ENCODE measurements at places on chromosomes 5 and 9. TPM values are rescaled to one million over a fixed set of nuclear protein-coding genes. Genes with fewer than 3 reads are reported as not detected.

The HOMER1 gene
- total RNA-seq: 59.3 TPM

GRCh38 chr9:86778761-86779160 is 168.5 kb downstream of the GAS1 start:
- DNase-seq: no peak

DNA sequence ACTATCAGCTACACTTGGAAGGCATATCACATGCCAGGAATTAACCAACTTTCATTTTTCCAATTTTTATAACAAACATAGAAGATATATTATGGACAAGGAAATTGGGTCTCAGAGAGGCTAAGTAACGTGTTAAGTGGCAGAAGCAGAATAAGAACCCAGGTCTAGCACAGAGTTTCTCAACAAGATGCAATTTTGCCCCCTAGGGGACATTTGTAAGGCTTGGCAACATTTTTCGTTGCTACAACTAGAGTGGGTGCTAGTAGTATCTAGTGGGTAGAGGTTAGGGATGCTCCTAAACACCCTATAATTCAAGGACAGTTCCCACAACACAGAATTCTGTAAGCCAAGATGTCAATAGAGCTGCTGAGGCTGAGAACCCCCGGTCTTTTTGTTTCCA is 180.6 kb downstream of the SNCAIP start:
- DNase-seq: no peak

GRCh38 chr5:20276061-20276958 is 288.3 kb upstream of the CDH18 start:
- no peak for DNase-seq

DNA sequence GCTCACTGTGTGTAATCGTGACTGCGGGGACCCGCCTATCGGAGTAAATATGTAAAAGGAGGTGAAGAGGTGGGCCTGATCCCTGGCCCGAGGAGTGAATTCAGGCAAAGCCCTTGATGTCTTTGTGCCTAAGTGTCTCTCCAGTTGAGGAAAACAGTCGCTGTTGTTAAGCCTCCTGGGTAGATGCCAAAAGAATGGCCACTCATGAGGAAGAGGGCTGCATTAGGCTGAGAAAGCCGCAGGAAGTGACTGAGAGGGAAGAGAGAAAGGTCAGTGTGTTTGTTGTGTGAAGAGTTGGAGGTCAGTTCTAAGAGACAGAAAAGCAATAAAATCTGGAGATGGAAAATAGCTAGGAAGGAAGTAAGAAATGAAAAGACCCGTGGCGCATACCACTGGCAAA is 35.8 kb upstream of the PIP5K1B start:
- DNase-seq: no peak

DNA sequence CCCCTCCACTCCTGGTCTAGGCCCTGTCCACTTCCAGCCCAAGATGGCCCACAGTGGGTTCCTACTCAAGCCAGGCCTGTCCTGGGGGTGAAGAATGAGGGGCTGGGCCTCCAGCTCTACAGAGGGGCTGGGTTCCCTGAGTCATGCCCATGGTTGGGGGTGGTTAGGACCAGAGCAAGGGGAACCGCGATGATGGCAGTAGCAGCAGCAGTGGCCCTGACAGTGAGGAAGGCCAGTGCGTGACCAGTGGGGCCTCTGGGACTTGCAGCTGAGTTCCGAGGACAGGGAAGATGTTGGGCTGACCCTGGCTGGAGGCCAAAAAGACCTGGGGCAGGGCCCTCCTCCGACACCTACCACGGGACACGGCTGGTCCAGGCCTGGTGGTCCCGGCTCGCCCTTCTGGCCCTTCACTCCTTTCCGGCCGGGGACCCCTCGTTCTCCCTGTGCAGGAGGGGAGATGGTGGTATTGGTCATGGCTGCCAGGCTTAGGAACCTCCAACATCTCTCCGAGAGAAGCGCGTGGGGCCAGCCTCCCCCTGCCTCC is 9.2 kb upstream of the PHYKPL start:
- no peak for DNase-seq

- no peak for DNase-seq
These were observed 128.3 kb upstream of the HAPLN1 start for GRCh38 chr5:83848941-83849340.

GRCh38 chr5:10459080-10460055 is 17.7 kb downstream of the ROPN1L start:
- no peak for DNase-seq

DNA sequence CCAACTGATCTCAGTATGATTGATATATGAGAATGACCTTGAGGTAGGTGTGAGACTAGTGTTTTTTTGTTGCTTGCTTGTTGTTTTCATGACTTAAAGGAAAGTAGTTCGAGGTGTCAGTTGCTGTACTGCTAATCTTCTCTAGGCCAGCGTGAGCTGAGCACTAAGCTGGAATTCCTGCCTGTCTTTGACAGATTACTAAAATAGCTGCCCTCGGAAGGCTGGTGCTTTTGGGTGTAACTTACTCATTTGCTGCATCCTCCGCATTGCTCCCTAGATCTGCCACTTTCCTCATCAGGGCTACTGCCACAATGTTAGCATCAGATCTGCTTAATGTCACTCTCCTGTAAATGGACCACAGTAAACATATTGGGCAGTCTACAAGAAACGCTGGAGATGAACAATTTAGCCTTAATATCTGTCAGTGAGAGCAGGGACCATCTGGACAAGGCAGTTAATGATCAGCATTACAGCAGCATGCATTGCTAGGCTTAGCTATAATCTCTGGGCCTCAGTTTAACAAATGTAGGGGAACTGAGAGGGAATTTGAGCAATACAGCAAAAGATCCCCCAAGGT is 106.6 kb upstream of the CDH6 start:
- DNase-seq: no peak
